Central memory CD8-positive, alpha-beta T cell (primary cell): ENCODE measurements at places on chromosomes 7 and 10.

DNA sequence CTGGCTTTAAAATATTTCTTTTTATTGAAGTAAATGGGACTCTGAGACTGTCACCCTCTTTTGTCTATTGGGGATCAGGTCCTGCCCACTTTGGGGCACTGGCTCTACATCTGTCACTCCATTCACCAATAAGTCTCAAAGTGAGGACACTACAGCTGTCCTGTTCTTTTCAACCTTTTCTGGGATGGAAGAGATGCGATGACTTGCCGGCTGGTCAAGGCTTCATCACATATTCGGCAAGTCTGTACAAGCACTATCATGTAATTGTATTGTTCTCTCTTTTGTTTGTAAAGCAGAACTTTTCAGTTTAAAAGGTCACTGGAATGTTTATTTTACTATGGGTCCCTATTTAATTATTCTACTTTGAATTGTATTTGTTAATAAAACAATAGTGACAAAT is 17.7 kb upstream of the SP8 start:
- no peaks in the 10 kb centered on the region for H3K36me3 ChIP-seq
- DNase-seq: no peak
- peaks cover 8% of the 10 kb centered on the region for H3K27me3 ChIP-seq
- no peaks in the 10 kb centered on the region for H3K4me1 ChIP-seq
- H3K4me3 ChIP-seq: no peak overlapping the region

DNA sequence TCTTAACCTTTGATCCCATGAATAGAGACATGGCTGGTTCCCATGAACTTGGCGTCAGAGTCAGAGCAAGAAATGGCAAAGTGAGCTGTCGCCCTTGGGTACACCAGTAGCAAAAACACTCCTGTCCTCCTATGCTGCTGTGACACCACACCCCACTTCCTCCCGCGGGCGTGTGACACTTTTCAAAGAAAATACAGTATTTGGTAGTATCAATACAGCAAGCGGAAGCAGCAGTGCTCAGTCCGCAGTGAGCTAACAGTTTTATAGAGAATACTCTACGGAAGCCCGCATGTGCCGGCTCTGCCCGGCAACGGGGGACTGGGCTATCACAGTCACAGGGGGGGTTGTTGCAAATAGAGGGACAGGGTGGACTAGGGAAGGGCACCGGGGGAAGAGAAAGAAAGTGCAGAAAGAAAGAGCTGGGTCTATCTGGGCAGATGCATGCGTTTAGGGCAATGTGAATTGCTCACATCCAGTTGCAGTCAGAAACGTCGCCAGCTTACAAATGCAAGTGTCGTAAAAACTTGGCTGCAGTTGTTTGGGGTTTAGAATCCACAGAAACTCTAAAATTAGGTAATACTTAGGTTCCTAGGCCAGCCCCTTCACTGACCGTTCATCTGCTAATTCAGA is 49.8 kb downstream of the PRKCQ start:
- DNase-seq: peak; percentile 50
- peak overlapping the region; percentile 78 for H3K4me3 ChIP-seq
- H3K36me3 ChIP-seq: peaks cover 16% of the 10 kb centered on the region
- H3K27me3 ChIP-seq: no peaks in the 10 kb centered on the region
- peaks cover 86% of the 10 kb centered on the region for H3K4me1 ChIP-seq

DNA sequence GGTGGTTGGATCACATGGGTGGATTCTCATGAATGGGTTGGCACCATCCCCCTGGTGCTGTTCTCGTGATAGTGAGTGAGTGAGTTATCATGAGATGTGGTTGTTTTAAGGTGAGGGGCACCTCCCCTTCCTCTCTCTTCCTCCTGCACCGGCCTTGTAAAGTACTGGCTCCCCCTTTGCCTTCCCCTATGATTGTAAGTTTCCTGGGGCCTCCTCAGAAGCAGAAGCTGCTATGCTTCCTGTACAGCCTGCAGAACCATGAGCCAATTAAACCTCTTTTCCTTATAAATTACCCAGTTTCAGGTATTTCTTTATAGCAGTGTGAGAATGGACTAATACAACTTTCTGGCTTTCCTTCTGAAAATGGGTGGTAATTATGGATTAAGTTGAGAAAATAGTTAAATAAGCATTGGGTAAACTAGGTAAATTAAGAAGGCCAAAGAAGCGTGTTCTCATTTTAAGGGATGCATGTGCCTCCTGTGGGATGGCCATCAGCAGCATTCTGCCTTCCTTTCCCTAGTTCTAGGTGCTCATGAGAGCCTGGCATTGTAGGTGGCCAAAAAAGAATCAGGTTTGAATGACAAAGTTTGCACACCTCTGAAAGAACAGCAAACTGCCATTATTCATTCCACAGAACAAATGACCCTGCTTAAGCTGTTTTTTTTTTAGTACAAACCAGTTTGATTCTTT is 241.4 kb upstream of the CCDC6 start:
- no peak for DNase-seq
- no peaks in the 10 kb centered on the region for H3K27me3 ChIP-seq
- H3K36me3 ChIP-seq: peaks cover 6% of the 10 kb centered on the region
- H3K4me1 ChIP-seq: peaks cover 7% of the 10 kb centered on the region
- H3K27ac ChIP-seq: no peak overlapping the region
- H3K4me3 ChIP-seq: no peak overlapping the region

DNA sequence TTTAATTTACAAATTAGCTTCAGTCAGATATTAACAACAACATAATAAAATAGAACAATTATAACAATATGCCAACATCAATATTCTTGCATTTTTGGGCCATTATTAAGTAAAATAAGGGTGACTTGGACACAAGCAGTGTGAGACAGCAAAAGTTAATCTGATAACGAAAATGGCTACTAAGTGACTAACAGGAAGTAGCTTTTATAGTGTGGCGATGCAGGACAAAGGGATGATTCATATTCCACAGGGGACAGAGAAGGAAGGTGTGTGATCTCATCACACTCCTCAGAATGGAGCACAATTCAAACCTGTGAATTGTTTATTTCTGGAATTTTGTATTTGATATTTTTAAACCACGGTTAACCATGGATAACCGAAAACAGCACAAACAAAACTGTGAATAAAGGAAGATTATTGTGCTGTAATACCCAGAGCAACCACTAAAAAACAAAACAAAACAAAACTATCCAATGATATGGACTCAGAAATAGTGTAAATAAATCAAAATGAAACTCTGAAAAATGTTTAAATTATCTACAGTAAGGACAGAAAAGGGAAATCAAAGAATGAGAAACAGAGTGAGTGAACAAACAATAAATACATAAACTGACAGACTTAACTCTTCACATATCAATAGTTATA is 66.9 kb upstream of the TFEC start:
- peaks cover 7% of the 10 kb centered on the region for H3K27me3 ChIP-seq
- H3K4me1 ChIP-seq: no peaks in the 10 kb centered on the region
- no peaks in the 10 kb centered on the region for H3K36me3 ChIP-seq
- no peak overlapping the region for H3K4me3 ChIP-seq
- DNase-seq: no peak

DNA sequence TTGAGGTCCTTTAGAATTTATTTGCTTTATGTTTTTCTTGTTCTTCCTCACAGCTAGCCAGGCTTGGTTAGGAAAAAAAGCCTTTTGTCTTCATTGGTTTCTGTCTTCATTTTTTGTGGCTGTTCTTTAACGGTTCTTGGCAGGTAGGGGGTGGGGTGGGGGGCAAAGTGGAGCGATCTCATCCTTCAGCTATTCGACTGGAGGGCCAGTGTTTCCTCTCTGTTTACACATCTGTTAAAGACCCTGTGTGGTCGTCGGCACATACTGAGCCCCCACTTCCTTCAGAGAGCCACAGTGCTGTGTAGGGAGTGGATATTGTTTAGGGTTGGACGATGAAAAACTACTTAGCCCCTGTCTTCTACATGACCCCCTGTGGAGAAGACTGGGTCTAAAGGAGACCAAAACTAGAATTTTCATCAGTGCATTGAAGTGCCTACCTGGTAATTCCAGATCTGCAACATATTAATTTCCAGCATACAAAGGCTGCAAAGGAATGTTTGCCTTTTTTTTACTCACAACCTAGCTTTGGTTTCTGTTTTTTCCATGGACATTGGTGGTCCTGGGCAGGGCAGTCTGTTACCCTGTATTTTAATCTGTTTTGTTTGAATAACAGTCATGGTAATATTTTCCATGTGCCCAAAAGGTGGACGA is 29.0 kb downstream of the PRPF18 start:
- H3K4me3 ChIP-seq: no peak overlapping the region
- H3K27ac ChIP-seq: no peak overlapping the region
- no peaks in the 10 kb centered on the region for H3K4me1 ChIP-seq
- H3K27me3 ChIP-seq: no peaks in the 10 kb centered on the region

DNA sequence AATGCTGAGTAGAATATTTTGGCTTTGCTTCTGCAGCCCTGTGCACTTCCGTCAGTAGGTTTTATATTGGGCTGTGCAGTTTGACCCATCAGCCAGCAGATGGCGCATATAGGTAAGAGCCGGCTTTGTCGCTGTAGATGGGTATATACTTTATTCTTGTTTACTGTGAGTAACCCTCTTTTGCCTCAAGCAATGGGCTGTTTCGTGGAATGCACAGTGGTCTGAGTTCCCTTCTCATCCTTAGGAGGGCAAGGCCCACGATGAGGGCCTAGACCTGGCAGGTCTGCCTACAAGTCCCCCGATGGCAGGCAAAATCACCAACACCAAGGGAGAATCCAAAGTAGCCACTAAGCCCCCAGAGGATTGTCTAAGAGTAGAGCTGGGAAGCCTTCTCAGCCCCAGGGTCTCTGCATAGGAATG is 1002.9 kb upstream of the KCND2 start:
- no peaks in the 10 kb centered on the region for H3K4me1 ChIP-seq
- no peak overlapping the region for H3K27ac ChIP-seq
- no peaks in the 10 kb centered on the region for H3K27me3 ChIP-seq
- H3K36me3 ChIP-seq: no peaks in the 10 kb centered on the region
- H3K4me3 ChIP-seq: no peak overlapping the region

- H3K4me3 ChIP-seq: no peak overlapping the region
- no peaks in the 10 kb centered on the region for H3K4me1 ChIP-seq
- H3K27me3 ChIP-seq: no peaks in the 10 kb centered on the region
- peaks cover 4% of the 10 kb centered on the region for H3K36me3 ChIP-seq
- no peak overlapping the region for H3K27ac ChIP-seq
- DNase-seq: no peak
Observed at GRCh38 chr10:16954280-16955030, 137.2 kb upstream of the RSU1 start.

GRCh38 chr10:60549686-60550085 is 160.0 kb upstream of the ANK3 start:
- no peak overlapping the region for H3K27ac ChIP-seq
- H3K27me3 ChIP-seq: no peaks in the 10 kb centered on the region
- no peaks in the 10 kb centered on the region for H3K4me1 ChIP-seq
- no peak overlapping the region for H3K4me3 ChIP-seq
- no peaks in the 10 kb centered on the region for H3K36me3 ChIP-seq
- DNase-seq: no peak

- H3K36me3 ChIP-seq: no peaks in the 10 kb centered on the region
- no peak overlapping the region for H3K4me3 ChIP-seq
- no peaks in the 10 kb centered on the region for H3K4me1 ChIP-seq
- H3K27me3 ChIP-seq: no peaks in the 10 kb centered on the region
Observed at GRCh38 chr10:63670291-63670898, 149.2 kb downstream of the REEP3 start.

- H3K4me3 ChIP-seq: no peak overlapping the region
- DNase-seq: no peak
- no peaks in the 10 kb centered on the region for H3K4me1 ChIP-seq
- no peaks in the 10 kb centered on the region for H3K36me3 ChIP-seq
- no peak overlapping the region for H3K27ac ChIP-seq
Observed at GRCh38 chr7:136585954-136586670, 282.3 kb upstream of the CHRM2 start.

DNA sequence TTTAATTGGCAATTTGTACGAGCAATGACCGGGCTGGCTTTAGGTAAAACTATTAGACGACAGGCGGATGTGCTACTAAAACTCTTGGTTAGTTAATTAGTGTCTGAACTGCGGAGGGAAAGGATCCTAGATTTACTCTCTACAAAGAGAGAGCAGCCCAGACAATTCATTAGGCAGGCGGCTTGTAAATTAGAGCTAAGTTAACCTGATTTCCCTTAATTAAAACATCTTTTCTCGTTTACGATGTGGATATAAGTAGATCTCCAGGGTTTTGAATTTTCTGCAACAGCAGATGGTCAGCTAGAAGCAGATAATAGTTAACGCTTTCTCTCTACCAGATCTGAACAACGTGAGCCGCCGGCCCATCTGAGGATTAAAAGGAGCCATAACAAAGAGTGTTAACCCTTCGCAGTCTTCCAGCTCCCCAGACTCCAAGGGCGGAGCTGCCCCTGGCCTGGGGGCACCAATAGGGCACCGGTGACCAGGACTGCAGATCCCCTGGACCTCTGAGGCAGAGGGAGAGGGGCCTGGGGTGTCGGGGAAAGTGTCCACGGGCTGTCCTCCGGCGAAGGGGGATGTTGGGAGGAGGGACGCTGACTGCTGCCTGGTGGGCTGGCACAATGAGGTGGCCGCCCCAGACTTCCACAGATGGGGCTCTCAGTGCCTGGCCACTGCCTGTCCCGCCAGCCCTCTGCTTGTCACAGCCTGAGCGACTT is 6.3 kb upstream of the UNCX start:
- H3K36me3 ChIP-seq: peaks cover 22% of the 10 kb centered on the region
- no peak overlapping the region for H3K27ac ChIP-seq
- DNase-seq: no peak
- H3K27me3 ChIP-seq: peaks cover 85% of the 10 kb centered on the region
- H3K4me1 ChIP-seq: peaks cover under 1% of the 10 kb centered on the region
- H3K4me3 ChIP-seq: no peak overlapping the region

DNA sequence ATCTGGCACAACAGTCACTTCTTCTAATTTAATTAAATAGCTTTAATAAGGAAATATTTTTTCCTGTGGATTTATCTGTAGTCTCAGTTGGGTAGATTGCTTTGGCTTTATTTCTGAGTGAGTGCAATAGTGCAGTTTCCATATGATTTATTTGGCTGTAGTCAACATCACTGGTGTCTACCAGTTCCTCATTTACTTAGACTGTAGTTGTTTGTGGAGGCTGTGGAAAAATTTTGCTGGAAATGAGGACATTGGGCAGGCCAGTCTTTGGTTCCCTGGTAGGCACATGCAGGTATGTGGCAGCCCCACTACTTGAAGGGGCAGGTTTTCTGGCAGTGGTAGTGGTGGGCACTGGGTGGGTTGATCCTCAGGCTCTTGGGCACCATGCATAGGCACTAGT is 15.5 kb downstream of the TAS2R40 start:
- peaks cover 13% of the 10 kb centered on the region for H3K4me1 ChIP-seq
- peaks cover 2% of the 10 kb centered on the region for H3K36me3 ChIP-seq
- no peak overlapping the region for H3K4me3 ChIP-seq
- H3K27ac ChIP-seq: no peak overlapping the region
- H3K27me3 ChIP-seq: peaks cover 36% of the 10 kb centered on the region
- no peak for DNase-seq

- DNase-seq: no peak
- peaks cover 11% of the 10 kb centered on the region for H3K4me1 ChIP-seq
- no peak overlapping the region for H3K27ac ChIP-seq
Observed at GRCh38 chr7:51016546-51016945, 233.8 kb upstream of the GRB10 start.
